ENCODE measurements at places on chromosomes 4 and X.

GRCh38 chrX:110082161-110082560 is 79.2 kb downstream of the TMEM164 start:
- no peak for DNase-seq

GRCh38 chr4:7546152-7546808 is 111.5 kb upstream of the PSAPL1 start:
- DNase-seq, result no peak

- DNase-seq, result no peak
Observed at GRCh38 chr4:139606579-139607501, 50.8 kb upstream of the SETD7 start.

GRCh38 chrX:102832661-102833060 is 104.4 kb upstream of the RAB40AL start:
- DNase-seq, result no peak

- DNase-seq, result no peak
Observed at GRCh38 chr4:7451434-7451789, 16.7 kb upstream of the PSAPL1 start.

DNA sequence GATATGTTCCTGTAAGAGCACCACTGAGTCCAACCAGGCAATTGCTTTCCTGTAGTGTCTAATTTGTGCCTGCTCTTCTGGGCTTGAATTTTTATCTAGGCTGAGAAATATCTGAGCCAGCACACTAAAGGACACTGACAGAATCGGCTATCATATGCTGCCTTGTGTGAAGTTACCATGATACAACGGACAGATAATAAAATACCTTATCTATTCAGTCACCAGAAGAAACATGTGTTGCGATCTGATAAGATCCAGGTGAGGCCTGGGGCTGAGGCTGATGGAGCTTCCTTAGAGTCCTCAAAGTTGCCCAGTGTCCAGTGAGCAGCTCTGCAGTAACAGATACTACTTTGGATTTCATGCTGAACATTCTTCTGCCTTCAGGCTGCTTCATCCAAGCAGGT is 111.8 kb downstream of the ZNF518B start:
- DNase-seq, result no peak

DNA sequence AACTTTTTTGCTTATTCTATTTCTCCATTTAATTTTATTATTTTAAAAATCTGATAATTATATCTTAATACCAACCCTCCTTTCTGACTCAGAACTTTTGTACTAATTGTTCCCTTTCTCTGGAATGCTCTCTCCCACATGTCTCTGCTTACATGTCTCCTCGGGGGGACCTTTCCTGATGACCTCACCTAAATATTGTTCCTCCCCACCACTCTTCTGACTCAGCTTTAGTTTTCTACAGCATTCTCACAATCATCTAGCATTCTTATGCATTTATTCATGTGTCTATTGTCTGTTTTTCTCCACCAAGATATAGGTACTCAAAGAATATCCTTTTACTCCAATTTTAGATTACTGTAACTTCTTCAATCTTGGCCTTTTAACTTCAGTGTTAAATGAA is 128.7 kb downstream of the MSL3 start:
- no peak for DNase-seq

DNA sequence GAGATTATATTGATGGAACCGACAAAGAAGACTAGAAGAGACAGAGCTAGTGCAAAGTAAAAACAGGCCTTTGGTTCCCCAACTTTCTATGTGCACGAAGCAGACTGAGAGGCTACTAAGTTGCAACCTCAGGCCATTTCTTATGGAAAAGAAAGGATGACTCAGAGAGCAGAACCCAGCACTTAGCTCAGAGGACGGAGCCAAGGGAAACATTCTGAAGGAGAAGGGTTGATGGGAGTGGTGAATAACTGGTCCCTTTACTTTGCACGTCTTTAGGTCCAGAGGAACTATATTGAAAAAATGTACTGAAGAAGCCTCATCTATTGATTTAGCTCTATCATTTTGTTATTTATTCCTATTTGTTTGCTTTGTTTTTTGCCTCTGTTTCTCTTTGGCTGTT is 182.1 kb downstream of the CPE start:
- DNase-seq, result no peak

- DNase-seq, result no peak
Observed at GRCh38 chr4:142567199-142567598, 278.9 kb downstream of the INPP4B start.

DNA sequence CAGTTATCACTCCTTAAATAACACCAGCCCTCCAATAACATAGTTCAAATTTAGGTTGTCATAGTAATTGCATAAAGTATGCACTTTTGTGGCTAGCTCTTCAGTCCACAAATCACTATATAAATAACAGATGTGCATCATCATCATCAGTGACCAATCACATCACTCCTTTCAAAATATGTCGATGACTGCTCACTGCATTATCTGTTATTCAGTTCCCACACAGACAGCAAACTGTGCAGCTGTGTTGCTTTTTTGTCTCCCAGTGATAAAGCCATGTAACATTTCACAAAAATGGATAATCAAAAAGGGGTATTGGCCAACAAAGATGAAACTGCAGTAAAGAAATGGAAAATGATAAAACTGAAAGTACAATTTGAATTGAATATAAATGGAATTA is 205.4 kb downstream of the DCLK2 start:
- DNase-seq, result no peak

DNA sequence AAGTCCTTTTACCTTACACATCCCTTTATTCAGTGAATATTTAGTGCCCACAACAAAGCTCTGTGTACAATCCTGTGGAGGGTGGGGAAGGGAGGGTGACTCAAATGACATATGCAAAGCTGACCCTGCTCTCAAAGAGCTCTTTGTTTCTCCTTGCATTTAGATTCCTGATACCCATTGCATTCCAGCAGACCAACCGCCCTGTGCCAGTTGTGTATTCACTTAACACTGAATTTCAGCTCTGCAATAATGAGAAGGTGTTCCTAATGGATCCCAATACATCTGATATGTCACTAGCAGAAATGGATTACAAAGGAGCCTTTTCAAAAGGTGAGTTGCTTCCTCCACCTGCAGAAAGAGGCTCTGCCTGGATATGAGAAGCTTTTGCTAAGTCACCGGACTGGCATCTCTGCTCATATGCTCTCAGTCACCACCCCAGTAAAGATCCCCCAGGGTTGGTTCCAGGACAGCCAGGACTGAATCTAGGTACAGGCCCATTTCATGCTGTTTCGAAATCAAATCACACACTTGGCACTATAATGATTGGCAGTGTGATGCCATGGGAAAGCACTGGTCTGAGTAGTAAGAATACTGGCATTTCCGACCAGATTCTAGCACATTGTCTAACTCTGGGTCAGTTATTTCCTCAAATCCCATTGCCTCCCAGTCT is 17.1 kb upstream of the ANXA3 start:
- DNase-seq, result no peak

- DNase-seq, result no peak
Observed at GRCh38 chrX:47458528-47458927, 24.5 kb downstream of the ZNF41 start.

- DNase-seq, result peak; percentile 70
Observed at GRCh38 chr4:7134737-7135388, 57.5 kb upstream of the SORCS2 start.

DNA sequence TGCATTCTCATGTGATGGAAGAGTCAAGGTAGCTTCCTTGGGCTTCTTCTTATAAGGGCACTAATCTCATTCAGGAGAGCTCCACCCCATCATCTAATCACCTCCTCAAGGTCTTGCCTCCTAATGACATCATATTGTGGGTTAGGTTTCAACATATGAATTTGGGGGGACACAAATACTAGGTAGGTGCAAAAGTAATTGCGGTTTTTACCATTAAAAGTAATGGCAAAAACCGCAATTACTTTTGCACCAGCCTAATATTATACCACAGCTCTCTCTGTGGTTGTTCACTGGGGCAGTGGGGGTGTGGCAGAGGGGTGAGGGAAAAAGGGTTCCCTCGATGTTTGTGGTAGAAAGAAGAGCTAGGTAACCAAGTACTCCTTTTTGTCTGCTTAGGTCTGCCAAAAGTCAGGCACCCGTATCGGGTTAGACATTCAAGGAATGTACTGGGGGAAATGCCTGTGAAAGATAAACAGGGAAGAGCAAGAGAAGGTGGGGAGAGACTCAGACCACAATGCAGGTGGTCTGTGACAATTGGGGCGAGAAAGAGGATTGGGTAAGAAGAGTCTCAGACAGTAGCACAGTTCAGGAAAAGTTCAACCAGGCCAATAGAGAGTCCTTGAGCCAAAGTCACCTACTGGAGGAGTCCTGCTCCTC is 78.9 kb upstream of the MTM1 start:
- DNase-seq, result no peak

- DNase-seq, result no peak
Observed at GRCh38 chr4:129326571-129327460, 230.9 kb downstream of the C4orf33 start.

DNA sequence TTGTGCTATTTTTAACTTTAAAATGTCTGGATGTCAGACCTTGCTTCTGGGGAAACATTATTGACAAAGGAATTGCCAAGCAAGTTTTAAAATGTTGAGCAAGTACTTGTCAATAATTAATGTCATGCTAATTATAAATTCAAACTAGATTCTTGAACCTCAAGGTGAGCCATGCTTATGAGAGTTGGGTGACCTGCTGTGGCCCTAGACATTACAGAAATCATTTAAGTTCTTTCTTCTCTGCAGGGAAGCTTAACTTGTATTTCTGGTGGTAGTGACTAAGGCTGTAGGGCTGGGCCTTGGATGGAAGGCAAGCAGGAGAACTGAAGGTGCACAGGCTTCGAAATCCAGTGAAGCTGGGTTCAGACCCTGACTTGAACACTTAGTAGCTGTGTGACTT is 14.8 kb upstream of the UCHL1 start:
- DNase-seq, result no peak

GRCh38 chr4:94453391-94453963 is 1.7 kb downstream of the PDLIM5 start:
- no peak for DNase-seq

DNA sequence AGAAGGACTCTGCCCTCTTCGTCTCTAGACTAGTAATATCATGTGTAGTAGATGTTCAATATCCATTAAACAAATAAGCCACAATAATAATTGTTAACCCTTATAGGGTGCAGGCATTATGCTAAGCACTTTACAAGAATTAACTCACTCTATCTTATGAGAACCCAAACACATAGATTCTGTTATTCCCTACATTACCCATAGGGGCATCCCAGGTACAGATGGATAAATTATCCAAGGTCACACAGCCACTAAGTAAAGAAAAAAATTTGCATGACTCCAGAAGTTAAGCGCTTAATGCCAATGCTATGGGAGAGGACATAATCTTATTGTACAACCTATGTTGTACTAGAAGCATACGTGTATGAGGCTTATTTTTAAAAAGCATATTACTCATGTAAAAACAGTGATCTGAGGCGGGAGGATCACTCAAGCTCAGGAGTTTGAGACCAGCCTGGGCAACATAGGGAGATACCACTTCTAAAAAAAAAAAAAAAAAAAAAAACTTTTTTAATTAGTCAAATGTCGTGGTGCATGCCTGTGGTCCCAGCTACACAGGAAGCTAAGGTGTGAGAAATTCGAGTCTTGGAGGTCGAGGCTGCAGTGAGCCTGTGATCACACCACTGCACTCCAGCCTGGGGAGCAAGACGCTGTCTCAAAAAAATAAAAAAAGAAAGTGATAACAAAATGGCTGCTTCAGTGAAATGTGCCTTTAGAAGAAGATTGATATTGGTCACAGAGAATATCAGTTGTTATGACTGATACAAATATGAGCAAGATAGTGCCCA is 13.6 kb downstream of the LDB2 start:
- no peak for DNase-seq

- no peak for DNase-seq
Observed at GRCh38 chrX:103361798-103362197, 5.5 kb downstream of the TCEAL9 start.

DNA sequence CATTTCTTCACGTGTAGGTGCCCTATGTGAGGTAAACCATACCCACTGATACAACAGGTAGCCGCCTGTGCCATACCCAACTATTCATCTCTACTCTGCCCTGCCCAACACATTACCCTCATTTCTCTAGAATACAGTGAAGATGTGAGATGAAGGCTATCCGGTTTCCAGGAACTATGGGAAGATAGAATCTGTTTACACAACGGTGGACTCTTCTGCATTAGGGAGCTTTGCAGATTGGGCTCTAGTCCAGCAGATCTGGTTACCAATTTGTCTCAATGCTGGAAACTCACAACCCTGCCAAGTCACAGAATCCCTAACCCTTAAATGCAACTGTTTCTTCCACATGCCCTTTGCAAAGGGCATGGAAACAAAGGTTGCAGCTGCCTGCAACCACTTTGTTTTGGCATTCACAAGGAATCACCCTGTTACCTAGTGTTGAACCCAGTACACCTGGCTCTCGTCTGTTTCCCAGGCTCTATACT is 6.4 kb upstream of the SLAIN2 start:
- no peak for DNase-seq

GRCh38 chr4:86048426-86048825 is 311.4 kb downstream of the MAPK10 start:
- DNase-seq, result no peak

GRCh38 chrX:2340991-2341390 is 159.8 kb downstream of the DHRSX start:
- no peak for DNase-seq

DNA sequence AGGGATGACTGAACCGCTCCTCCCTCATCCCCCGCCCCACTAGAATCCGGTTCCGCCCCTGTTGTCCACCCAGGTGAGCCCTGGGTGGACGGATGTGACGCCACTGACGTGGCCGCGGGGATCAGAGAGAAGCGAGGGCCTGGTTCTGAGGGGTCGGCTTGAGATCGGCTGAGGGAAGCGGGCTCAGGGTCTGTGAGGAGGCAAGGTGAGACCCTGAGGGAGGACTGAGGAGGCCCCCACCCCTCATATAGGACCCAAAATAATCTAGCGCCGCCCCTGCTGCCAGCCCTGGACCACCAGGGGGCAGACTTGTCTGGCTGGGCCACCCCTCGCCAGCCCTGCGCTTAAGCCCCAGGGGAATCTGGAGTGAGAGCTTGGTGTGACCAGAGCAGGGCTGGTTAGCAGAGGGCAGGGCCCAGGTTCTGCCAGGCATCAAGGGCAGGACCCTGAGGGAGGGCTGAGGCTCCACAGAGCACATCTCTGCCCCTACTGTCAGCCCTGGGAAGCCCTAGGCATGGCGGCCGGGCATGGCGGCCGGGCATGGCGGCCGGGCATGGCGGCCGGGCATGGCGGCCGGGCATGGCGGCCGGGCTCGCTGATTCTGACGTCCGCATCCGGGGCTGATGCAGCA is at the start of gene MAGEA8:
Gene MAGEA8, plus strand, starts transcription at position 103 of the 631 bp plus-strand sequence. CDS start 3,090 bp downstream, outside the sequence.
- DNase-seq, result no peak

DNA sequence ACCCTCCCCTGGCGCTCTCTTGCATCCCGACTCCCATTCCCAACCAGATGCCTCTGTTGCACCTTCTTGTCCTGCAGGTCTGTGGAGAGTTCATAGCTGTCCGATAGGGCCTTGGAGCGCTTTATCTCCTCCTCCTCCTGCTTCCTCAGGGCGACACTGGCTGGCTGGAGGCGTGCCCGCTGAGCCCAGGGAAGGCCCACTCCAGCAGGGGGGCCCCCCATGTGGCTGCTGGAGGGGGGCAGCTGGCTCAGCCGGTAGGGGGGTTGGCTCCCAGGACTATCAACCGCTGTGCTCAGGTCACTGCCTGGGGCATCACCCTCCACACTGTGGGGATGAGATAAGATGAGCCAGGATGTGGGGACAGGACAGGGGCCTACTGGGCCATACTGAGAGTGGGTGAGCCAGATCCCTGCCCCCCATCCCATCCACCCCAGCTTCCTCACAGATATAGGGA is 25.6 kb downstream of the IQSEC2 start:
- no peak for DNase-seq

- DNase-seq, result no peak
Observed at GRCh38 chrX:110671068-110671803, 124.4 kb downstream of the CHRDL1 start.

GRCh38 chr4:69527924-69528323 is 32.2 kb upstream of the UGT2B4 start:
- no peak for DNase-seq
